ENCODE measurements at places on chromosomes 11 and 22.

- H3K27ac ChIP-seq = peak overlapping the region; percentile 87
- no peaks in the 10 kb centered on the region for H3K36me3 ChIP-seq
- peak; percentile 64 for DNase-seq
- no peaks in the 10 kb centered on the region for H3K27me3 ChIP-seq
- H3K4me1 ChIP-seq = no peaks in the 10 kb centered on the region
- H3K4me3 ChIP-seq = no peak overlapping the region
Measured at GRCh38 chr11:47394322-47395222, 13.8 kb upstream of the SLC39A13 start.

DNA sequence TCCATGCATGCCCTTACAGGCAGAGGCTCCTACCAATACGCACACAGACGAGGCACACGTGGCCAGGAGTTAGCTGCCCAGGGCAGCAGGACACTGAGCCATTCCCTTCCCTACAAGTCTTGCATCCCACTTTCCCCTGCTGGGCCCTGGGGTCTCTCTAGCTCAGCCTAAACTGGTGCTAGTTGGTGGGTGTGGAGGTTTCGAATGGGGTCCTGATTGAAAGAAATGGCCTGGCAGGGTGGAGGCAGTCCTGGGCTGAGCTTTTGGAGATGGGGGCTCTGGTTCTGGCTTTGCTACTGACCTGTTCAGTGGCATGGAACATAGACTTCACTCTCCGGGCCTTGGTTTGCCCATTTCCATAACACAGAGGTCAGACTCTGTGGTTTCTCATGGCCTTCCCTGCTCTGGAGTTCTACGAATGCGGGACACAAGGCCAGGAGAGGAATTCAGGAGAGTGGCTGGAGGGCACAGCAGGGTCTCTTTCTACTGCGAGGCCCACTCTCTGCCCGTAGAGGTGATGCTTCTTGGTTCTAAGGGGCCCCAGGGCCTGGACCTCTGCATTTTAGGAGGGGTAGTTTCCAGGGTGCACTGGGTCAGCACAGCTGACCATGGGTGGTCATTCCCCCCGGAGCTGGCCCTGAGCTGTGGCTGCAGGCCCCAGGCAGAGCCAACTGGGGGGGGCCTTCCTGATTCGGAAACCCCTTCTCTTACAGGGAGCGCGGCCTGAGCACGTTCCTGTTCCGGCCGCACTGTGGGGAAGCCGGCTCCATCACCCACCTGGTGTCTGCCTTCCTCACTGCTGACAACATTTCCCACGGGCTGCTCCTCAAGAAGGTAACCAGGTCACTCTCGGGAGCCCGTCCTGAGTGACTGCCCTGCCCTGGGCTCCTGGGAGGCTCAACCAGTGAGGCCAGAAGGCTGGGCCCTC, 40.0 kb downstream of the RNF141 start:
- no peak overlapping the region for H3K4me3 ChIP-seq
- no peaks in the 10 kb centered on the region for H3K27me3 ChIP-seq
- DNase-seq = no peak

DNA sequence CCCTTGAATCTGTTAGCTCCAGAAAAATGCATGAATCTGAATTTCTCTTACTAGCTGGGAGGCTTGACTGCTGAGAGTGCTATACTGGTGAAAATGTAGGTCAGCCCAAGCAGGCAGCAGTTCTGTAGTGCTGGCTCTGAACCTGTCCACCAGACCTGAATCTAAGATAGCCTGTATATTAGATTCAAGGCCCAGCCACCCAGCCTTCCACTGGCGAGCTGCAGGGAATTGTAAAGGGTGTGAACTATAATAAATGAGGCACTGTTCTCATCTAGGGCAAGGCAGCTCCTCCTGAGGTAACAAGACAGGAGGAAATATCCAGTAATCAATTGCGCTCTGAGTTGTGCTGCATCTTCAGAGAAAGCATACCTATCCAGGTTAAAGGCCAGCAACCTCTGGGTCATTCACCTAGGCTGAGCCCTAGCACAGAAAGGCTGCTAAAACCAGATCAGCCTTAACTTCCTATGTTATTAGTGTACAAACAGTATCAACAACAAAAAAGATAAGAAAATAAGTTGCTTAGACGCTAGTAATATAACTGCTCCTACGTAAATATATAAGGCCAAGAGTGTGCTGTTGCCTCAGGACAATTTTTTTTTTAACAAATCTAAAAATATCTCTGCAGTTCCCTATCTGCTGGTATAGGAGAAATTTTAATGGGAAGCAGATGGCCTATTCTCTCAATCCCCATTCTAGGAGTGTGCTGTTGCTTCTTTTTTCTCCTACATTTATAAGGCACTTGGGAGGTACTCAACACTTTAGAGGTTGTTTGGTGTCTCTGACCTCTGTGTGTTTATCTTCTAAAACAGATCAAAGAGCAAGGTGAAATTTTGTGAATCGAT, 63.0 kb downstream of the RELT start:
- no peak overlapping the region for H3K4me3 ChIP-seq
- H3K4me1 ChIP-seq = peaks cover 22% of the 10 kb centered on the region
- no peak for DNase-seq
- no peaks in the 10 kb centered on the region for H3K27me3 ChIP-seq
- H3K36me3 ChIP-seq = no peaks in the 10 kb centered on the region

- DNase-seq = no peak
- H3K36me3 ChIP-seq = no peaks in the 10 kb centered on the region
- H3K4me1 ChIP-seq = peaks cover 15% of the 10 kb centered on the region
- no peak overlapping the region for H3K4me3 ChIP-seq
Measured at GRCh38 chr11:69896250-69896649, 77.0 kb upstream of the FGF3 start.

DNA sequence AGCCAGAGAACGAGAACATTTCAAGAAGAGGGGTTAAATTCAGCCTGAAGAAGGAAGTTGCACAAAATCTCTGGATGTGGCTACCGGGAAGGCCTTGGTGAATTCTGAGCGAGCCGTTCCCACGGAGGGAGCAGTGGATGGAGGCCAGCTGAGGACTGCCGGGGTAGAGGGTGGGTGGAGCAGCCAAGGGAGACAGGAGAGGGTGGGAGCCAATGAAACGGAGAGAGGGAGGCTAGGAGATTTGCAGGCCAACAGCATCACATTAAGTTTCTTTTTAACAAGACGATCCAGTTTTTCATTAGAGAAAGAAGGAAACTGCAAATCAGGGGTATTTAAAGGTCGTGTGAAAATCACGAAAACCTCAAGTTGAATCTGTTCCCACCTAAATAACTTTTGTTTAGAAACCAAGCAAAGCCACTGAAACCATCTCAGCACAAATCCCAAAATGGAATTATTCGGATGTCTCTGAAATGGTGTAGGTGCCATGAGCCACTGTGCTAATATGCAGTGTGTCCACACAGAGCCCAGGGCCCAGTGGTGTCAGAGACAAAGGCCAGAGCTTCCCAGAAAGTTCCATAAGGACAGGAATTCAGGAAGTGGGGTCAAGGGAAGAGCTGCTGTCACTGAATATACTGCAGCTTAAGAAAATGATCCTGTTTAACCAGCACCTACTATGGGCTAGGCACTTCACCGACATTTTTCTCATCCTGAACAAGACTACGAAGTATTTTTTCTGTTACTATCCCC, 59.7 kb upstream of the SLC35C1 start:
- H3K27ac ChIP-seq = peak overlapping the region; percentile 27
- H3K4me1 ChIP-seq = no peaks in the 10 kb centered on the region
- H3K36me3 ChIP-seq = no peaks in the 10 kb centered on the region
- DNase-seq = peak; percentile 26
- no peaks in the 10 kb centered on the region for H3K27me3 ChIP-seq
- no peak overlapping the region for H3K4me3 ChIP-seq

DNA sequence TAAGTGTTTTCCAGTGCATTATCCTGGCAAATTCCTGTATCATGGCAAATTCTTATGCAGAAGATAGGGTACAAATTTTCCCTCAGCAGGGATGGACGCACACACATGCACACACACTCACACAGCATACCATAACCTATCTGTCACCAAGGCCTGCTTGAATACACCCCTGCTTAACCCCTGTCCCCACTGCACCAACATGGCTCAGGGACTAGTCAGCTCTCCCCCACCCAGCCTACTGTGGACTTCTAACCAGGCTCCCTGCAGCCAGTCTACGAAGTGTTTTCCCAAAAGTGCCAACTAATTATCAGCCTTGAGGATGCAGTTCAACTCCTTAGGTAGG, 63.1 kb downstream of the RAB30 start:
- no peaks in the 10 kb centered on the region for H3K36me3 ChIP-seq
- DNase-seq = no peak
- peaks cover 34% of the 10 kb centered on the region for H3K4me1 ChIP-seq
- H3K4me3 ChIP-seq = no peak overlapping the region

DNA sequence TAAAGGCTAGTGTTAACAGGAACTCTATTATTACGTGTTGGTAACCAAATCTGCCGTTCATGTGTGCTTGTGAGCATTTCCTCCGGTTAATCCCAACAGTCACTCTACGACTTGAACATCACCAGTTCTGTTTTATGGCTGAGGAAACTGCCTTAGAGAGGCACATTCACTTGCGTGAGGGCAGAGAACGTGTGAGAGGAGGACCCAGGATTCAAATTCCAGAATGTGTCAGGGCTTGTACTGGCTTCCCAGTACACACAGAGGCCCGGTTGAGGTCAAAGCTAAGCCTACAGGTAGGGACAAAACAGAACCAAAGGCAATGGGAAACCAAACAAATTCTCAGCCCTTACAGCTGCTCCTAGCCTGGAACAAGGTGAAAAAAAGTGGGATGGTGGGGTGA, 66.9 kb upstream of the TENM4 start:
- H3K27me3 ChIP-seq = no peaks in the 10 kb centered on the region
- no peak overlapping the region for H3K27ac ChIP-seq
- no peak overlapping the region for H3K4me3 ChIP-seq
- no peaks in the 10 kb centered on the region for H3K36me3 ChIP-seq
- no peaks in the 10 kb centered on the region for H3K4me1 ChIP-seq

GRCh38 chr11:16806791-16807190, 68.3 kb downstream of the C11orf58 start:
- no peak overlapping the region for H3K27ac ChIP-seq
- DNase-seq = no peak
- H3K4me3 ChIP-seq = no peak overlapping the region
- H3K4me1 ChIP-seq = peaks cover 11% of the 10 kb centered on the region
- H3K27me3 ChIP-seq = no peaks in the 10 kb centered on the region

All from adrenal gland (tissue), 19 donors.